MCF 10A (cell line): ENCODE measurements at places on chromosomes 7 and 10. TPM values are rescaled to one million over a fixed set of nuclear protein-coding genes. Genes with fewer than 3 reads are reported as not detected.

The SYCE1 gene
- not detected in 2 replicates for total RNA-seq

The ADAMTS14 gene
- 0.25 TPM in 1 of 2 replicates, not detected in the other for total RNA-seq

- H3K4me3 ChIP-seq, result no peak overlapping the region
- H3K27me3 ChIP-seq, result no peaks in the 10 kb centered on the region
- no peak for DNase-seq
- no peaks in the 10 kb centered on the region for H3K4me1 ChIP-seq
These were observed 28.4 kb downstream of the ARHGAP22 start for GRCh38 chr10:48576501-48576900.

- no peak overlapping the region for H3K4me3 ChIP-seq
- H3K27ac ChIP-seq, result no peak overlapping the region
- peak; percentile 70 for DNase-seq
- H3K36me3 ChIP-seq, result no peaks in the 10 kb centered on the region
- H3K4me1 ChIP-seq, result peaks cover 6% of the 10 kb centered on the region
These were observed 551.7 kb downstream of the HTR7 start for GRCh38 chr10:90306187-90306586.

GRCh38 chr7:152866791-152867501, 107.4 kb downstream of the ACTR3B start:
- peak overlapping the region; percentile 51 for H3K27ac ChIP-seq
- no peak for DNase-seq
- no peaks in the 10 kb centered on the region for H3K36me3 ChIP-seq
- no peaks in the 10 kb centered on the region for H3K4me1 ChIP-seq
- no peak overlapping the region for H3K4me3 ChIP-seq
- H3K27me3 ChIP-seq, result no peaks in the 10 kb centered on the region

DNA sequence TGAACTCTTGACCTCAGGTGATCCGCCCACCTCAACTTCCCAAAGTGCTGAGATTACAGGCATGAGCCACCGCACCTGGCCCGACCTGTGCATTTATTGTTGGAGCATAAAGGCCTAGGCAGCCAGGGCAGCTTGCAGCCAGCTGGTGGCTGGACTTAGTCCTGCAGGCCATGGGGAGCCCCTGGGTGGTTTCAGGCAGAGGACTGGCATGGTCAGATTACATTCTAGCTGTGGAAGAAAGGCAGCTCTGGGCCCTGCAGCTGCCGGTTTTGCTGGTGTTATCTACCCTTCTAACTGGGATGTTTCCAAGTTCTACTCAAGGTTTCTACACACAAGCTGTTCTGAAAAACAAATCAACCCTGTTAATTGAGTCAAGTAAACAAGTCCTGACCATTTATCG, 22.7 kb upstream of the MKRN1 start:
- no peak overlapping the region for H3K4me3 ChIP-seq
- H3K36me3 ChIP-seq, result no peaks in the 10 kb centered on the region
- DNase-seq, result no peak
- no peak overlapping the region for H3K27ac ChIP-seq
- H3K27me3 ChIP-seq, result no peaks in the 10 kb centered on the region

DNA sequence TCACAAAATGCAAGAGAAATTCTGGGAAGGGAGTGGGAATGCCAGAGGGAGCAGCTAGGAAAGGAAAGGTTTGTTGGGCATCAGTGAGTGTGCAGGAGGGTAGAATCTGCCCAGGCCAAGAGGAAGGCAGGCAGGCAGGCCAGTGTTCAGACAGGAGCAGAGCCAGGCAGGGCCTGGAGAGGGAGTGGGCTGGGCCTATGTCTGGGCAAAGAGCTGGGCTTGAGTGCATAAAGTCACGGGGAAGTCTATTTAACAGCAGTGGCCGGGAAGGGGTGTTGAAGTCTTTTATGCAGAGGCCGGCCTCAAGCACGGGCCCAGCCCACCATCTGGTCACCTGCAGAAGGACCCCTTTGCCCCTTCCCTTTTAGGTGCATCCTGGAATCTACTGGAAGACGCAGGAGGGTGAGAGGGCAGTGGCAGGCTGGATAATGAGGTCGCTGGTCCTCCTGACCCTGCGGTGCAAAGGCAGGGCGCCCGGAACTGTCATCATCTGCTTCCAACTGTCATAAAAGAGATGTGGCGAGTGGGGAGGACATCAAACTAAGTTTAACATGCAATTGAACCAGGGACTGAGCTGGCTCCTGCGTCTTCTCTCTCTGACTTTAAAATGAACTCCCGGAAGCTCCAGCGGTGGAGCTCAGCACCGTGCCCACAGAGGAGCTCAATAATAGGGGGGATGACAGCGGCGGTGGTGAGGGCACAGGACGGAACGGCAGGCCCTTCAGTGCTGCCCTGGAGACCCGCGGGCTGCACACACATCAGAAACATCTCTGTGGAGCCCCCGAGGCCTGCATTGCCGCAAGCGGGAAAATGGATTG, 29.5 kb downstream of the CARD11 start:
- no peak overlapping the region for H3K27ac ChIP-seq
- no peak overlapping the region for H3K4me3 ChIP-seq
- no peaks in the 10 kb centered on the region for H3K36me3 ChIP-seq
- DNase-seq, result no peak

- H3K36me3 ChIP-seq, result no peaks in the 10 kb centered on the region
- peak; percentile 87 for DNase-seq
- peaks cover 18% of the 10 kb centered on the region for H3K4me1 ChIP-seq
- H3K27me3 ChIP-seq, result no peaks in the 10 kb centered on the region
- no peak overlapping the region for H3K4me3 ChIP-seq
- no peak overlapping the region for H3K27ac ChIP-seq
These were observed 39.9 kb upstream of the TMEM229A start for GRCh38 chr7:124072603-124073309.
